ENCODE measurements at places on chromosomes 12 and 14.

DNA sequence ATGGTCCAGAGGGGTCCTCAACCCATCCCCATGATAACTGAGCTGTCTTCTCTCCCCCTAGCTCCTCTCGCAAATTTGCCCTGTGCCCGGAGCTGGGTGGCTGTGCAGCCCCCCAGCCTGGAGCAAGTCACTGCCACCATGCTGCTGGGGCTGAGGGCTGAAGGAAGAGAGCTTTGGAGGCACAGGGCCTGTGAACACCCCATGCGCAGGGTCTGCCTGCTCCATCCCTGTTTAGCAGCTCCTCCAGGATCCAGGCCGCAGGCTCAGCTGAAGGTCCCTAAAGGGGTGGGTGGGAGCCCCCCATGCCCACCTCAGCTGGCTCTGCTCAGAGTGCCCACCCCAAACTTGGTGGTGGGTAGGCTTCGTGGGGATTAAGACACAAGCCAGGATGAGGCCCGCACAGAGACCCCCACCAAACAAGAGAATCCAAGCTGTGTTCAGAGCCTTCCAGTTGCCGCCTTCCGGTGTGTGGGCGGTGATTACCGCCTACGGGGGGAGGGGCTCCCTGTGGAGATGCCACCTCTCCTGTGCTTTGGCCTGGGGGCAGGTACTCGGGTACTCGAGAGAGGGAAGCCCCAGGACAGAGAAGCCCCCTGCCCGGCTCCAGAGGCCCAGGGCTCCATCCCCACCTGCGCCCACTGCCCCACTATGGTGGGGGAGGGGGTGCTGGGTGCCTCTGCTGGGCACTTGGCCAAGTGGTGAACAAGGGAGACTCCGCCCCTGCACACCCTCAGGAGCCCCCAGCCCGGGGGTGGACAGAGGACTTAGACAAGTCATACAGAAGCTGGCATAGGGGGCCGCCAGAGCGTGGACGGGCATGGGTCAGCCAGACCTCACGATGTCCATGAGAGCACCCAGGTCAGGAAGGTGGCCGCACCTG, 1.4 kb upstream of the JAG2 start:
- H3K36me3 ChIP-seq, result no peaks in the 10 kb centered on the region
- peaks cover 24% of the 10 kb centered on the region for H3K27me3 ChIP-seq
- no peak for DNase-seq
- H3K4me3 ChIP-seq, result no peak overlapping the region
- no peak overlapping the region for H3K27ac ChIP-seq

GRCh38 chr14:57029620-57030253, 219.5 kb upstream of the OTX2 start:
- H3K4me1 ChIP-seq, result no peaks in the 10 kb centered on the region
- H3K27ac ChIP-seq, result no peak overlapping the region
- DNase-seq, result no peak
- no peak overlapping the region for H3K4me3 ChIP-seq
- no peaks in the 10 kb centered on the region for H3K36me3 ChIP-seq

DNA sequence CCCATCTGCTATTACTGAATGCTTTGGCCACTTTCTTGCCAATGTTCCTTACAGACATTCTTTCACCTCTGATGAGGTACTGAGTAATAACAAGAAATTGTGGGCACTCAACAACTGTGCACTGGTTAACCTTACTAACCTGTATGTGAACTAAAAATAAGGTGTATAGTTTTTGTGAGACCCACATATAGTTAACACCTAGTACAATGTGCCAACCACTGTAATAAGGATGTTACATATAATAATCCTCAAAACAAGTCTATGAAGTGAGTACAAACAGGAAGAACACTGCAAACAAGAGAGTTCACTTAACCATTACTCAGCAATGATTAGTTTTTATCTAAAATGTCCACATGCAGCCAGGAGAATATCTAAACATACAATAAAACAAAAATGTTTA, 4.5 kb downstream of the DDHD1 start:
- no peak overlapping the region for H3K4me3 ChIP-seq
- no peaks in the 10 kb centered on the region for H3K27me3 ChIP-seq
- no peaks in the 10 kb centered on the region for H3K36me3 ChIP-seq
- DNase-seq, result no peak
- H3K27ac ChIP-seq, result no peak overlapping the region

DNA sequence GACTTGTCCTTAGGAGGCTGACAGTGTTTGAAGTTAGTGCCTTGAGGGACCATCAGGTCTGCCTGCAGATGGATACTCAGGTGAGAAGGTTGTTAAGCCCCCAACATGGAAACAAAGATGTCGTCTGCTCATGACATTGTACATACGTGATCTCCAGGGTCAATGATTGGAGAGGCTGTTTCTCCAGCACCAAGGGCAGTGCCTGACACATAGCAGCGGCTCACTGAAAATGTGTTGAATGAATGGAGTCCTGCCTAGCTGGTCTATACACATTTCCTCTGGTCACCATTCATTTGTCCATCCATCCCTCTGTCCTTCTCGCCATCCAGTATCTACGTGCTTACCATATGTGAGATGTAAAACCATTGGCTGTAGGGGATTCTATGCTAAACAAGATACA, 7.1 kb downstream of the CCDC177 start:
- H3K27me3 ChIP-seq, result peaks cover 13% of the 10 kb centered on the region
- H3K27ac ChIP-seq, result no peak overlapping the region
- H3K36me3 ChIP-seq, result no peaks in the 10 kb centered on the region
- H3K4me3 ChIP-seq, result no peak overlapping the region

GRCh38 chr12:89827592-89827991, 119.0 kb upstream of the ATP2B1 start:
- H3K4me3 ChIP-seq, result no peak overlapping the region
- no peaks in the 10 kb centered on the region for H3K36me3 ChIP-seq
- H3K27ac ChIP-seq, result no peak overlapping the region
- no peak for DNase-seq

DNA sequence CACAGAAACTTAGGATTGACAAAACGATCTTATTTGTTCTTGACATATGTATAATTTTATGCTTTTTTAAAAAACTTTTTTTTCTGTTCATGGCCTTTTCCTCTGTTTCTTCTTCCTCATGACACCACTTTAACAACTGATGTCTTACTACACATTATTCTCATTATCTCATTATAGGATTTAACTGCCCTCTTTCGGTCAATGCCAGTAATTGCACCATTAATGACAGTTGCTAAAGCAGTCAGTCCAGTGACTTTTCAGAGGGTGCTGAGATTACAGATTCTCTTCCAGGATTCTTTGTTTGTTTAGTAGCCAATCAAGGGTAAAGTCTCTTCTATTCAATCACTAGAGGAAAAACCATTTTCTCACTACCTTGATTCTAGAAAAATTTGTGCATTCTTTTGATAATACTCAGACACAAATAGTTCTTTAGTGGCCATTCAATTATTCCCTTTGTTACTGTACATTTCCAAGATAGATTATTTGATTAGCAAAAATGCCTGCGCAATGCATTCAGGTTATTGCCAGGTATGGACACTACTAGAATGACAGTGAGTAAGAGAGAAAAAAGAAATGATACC, 50.1 kb downstream of the KLRG1 start:
- no peak overlapping the region for H3K4me3 ChIP-seq
- DNase-seq, result no peak
- H3K27ac ChIP-seq, result peak overlapping the region; percentile 44
- H3K36me3 ChIP-seq, result no peaks in the 10 kb centered on the region
- H3K4me1 ChIP-seq, result peaks cover 21% of the 10 kb centered on the region

- no peak overlapping the region for H3K27ac ChIP-seq
- H3K36me3 ChIP-seq, result no peaks in the 10 kb centered on the region
- no peak overlapping the region for H3K4me3 ChIP-seq
- H3K27me3 ChIP-seq, result no peaks in the 10 kb centered on the region
Observed at GRCh38 chr12:15701631-15702156, 87.5 kb downstream of the EPS8 start.

DNA sequence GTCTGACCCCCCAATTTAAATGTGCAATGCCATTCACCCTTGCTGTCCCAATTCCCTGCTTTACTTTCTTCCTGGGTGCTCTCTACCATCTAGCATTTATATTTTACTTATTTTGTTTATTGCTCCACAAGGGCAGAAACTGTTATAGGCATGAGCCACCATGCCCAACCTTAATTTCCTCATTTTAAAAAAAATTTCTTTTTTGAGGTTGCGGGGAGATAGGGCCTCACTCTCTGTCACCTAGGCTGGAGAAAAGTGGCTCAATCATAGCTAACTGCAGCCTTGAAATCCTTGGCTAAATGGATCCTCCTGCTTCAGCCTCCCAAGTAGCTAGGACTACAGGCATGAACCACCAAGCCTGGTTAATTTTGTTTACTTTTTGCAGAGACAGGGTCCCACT, 13.0 kb downstream of the HPD start:
- no peak overlapping the region for H3K4me3 ChIP-seq
- H3K27ac ChIP-seq, result no peak overlapping the region
- H3K4me1 ChIP-seq, result no peaks in the 10 kb centered on the region
- DNase-seq, result no peak

GRCh38 chr12:13404111-13404628, 207.6 kb downstream of the EMP1 start:
- DNase-seq, result no peak
- no peaks in the 10 kb centered on the region for H3K4me1 ChIP-seq
- H3K4me3 ChIP-seq, result no peak overlapping the region
- H3K27me3 ChIP-seq, result no peaks in the 10 kb centered on the region
- no peak overlapping the region for H3K27ac ChIP-seq

DNA sequence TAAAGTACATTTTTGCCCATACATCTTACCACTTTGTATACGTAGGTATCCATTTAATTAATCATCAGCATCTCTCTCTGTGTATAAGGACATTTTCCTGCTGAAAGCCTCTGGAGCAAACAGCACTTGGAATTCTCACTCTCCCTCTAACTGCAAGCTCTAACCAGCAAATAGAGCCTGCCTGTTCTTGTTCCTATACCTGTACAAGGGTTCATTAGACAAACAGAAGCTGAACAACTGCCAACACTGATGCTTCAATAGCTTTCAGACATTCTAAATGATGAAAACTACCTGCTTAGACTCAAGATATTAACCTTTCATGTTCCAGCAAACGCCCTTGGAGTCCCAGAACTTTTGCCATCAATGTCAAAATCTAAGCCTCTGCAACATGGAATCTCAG, 98.0 kb downstream of the KCNH5 start:
- no peak overlapping the region for H3K4me3 ChIP-seq
- H3K27me3 ChIP-seq, result no peaks in the 10 kb centered on the region
- no peak overlapping the region for H3K27ac ChIP-seq

DNA sequence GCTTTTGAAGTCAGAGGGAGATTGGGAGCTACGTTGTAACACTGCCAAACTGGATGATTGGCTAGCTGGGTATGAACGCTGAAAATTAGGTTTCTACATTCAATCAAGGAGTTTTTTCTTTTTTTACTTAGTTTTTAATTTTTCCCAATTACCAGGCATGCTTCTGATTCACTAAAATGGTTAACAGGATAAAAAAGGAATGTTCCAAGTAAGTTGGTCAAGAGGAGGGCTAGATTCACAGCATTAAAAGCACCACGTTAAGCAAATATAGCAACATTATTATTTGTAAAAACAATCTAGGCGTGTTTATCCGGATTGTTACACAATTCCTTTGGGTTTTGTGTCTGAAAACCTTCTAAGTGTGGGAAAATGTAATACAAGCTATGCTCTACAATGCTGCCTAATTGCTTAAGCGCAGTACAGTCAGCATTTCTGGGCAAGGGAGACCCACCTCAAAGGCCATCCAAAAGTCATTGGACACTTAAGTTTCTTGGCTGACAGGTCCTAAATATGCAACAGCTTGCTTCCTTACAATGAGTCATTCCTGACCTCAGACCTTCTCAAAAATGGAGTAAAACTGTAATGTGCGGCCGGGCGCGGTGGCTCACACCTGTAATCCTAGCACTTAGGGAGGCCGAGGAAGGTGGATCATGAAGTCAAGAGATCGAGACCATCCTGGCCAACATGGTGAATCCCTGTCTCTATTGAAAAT, 1.2 kb downstream of the RPLP0 start:
- peak overlapping the region; percentile 78 for H3K27ac ChIP-seq
- H3K27me3 ChIP-seq, result no peaks in the 10 kb centered on the region
- H3K36me3 ChIP-seq, result peaks cover 30% of the 10 kb centered on the region
- peak overlapping the region; percentile 76 for H3K4me3 ChIP-seq
- H3K4me1 ChIP-seq, result peaks cover 31% of the 10 kb centered on the region
- no peak for DNase-seq

- H3K36me3 ChIP-seq, result no peaks in the 10 kb centered on the region
- no peak for DNase-seq
- peak overlapping the region; percentile 87 for H3K4me3 ChIP-seq
- H3K4me1 ChIP-seq, result peaks cover 12% of the 10 kb centered on the region
- H3K27ac ChIP-seq, result peak overlapping the region; percentile 90
Observed at GRCh38 chr14:50232276-50232642, 881 bp upstream of the SOS2 start.

GRCh38 chr14:93173943-93174395, 10.7 kb downstream of the MOAP1 start:
- DNase-seq, result no peak
- H3K4me3 ChIP-seq, result no peak overlapping the region
- H3K27me3 ChIP-seq, result no peaks in the 10 kb centered on the region
- H3K36me3 ChIP-seq, result no peaks in the 10 kb centered on the region
- no peaks in the 10 kb centered on the region for H3K4me1 ChIP-seq

GRCh38 chr12:40769846-40770245, 77.6 kb downstream of the CNTN1 start:
- DNase-seq, result no peak
- no peaks in the 10 kb centered on the region for H3K36me3 ChIP-seq
- H3K4me3 ChIP-seq, result no peak overlapping the region
- H3K27ac ChIP-seq, result no peak overlapping the region
- no peaks in the 10 kb centered on the region for H3K27me3 ChIP-seq

- H3K4me3 ChIP-seq, result no peak overlapping the region
- no peaks in the 10 kb centered on the region for H3K4me1 ChIP-seq
Observed at GRCh38 chr12:44428825-44429224, 447.3 kb downstream of the NELL2 start.

- H3K36me3 ChIP-seq, result no peaks in the 10 kb centered on the region
- no peak overlapping the region for H3K27ac ChIP-seq
Observed at GRCh38 chr12:2288001-2288400, 235.2 kb downstream of the CACNA1C start.

DNA sequence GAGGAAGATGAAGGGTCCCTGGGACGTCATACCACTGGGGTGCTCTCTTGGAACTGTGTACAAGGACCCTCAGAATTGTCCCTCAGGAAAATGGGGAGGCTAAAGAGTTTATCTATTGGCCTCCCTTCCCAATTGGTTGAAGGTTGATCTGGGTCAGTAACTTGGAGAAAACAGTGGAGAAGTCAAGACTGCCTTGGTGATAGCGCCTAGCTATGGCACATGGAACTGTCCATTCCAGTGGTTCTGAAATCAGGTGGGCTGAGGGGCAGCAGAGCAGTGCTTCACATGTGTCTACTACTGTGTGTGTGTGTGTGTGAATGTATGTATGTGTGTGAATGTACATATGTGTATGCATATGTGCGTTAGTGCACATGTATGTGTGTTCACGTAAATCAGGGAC, 316.1 kb downstream of the AACS start:
- no peak overlapping the region for H3K4me3 ChIP-seq
- DNase-seq, result no peak
- no peaks in the 10 kb centered on the region for H3K27me3 ChIP-seq
- H3K36me3 ChIP-seq, result no peaks in the 10 kb centered on the region

Measured in effector memory CD4-positive, alpha-beta T cell (primary cell).